Neuronal stem cell (in vitro differentiated cells): ENCODE measurements at places on chromosomes 12 and 14.
A peak's percentile ranks its signal among the peaks of the same experiment; 100 is the strongest.

- DNase-seq = no peak
Measured at GRCh38 chr12:124422570-124423523, 128.0 kb downstream of the RFLNA start.

- DNase-seq = no peak
Measured at GRCh38 chr14:95386536-95387095, 66.9 kb upstream of the CLMN start.

DNA sequence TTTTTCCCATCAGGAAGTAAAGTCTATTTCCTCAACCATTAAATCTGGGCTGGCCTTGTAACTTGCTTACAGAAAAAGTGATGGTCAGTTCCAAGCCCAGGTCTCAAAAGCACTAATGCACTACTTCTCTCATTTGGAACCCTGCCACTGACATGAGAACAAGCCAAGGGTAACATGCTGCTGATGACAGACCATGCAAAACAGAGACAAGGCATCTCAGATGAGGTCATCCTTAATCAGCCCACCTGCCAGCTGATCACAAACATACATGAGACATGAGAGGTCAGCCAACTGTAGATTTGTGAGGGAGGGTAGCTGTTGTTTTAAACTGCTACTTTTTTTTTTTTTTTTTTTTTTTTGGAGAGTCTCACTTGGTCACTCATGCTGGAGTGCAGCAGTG is 16.2 kb downstream of the TWF1 start:
- no peak for DNase-seq

DNA sequence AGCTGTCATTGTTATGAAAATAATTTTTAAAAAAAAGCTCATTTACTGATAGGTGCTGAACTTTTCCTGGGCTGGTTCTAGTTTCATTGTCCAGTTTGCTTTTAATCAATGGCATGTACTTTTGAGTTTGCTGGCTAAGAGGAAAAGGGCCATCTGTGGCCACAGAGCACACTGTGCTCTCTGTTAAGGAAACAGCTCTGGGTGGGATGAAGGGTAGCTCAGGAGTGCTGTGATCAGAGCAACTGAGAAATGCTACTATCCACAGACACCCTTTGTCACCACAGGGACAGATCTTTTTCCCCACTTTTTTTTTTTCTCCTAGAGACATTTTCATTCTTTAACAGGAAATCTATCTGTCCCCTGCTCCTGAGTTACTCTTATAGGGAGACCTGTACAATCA is 387.1 kb upstream of the PRICKLE1 start:
- no peak for DNase-seq

- DNase-seq = no peak
Measured at GRCh38 chr14:102731871-102732800, 45.1 kb upstream of the TRAF3 start.

GRCh38 chr12:3379079-3379478 is 111.9 kb upstream of the PRMT8 start:
- no peak for DNase-seq

- no peak for DNase-seq
Measured at GRCh38 chr12:3557791-3558620, 67.0 kb downstream of the PRMT8 start.

DNA sequence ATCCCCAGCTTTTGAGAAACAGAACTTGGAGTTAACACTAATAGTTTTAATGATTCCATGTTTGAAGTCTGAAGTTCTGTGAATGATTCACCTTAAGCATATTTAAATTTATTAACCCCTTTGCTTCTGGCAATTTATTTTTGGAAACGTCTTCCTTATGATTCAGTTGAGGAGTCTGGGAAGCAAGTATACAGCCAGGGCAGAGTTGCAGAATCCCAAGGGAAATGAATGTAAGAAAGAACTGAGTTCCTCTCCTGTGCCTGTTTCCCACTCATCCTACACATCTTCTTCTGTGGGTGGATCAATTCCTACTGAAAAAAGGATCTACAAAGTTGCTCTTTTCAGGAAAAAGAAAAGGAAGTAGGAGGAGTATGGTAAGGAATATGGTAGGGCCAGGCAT is 108.2 kb upstream of the CCDC91 start:
- no peak for DNase-seq

DNA sequence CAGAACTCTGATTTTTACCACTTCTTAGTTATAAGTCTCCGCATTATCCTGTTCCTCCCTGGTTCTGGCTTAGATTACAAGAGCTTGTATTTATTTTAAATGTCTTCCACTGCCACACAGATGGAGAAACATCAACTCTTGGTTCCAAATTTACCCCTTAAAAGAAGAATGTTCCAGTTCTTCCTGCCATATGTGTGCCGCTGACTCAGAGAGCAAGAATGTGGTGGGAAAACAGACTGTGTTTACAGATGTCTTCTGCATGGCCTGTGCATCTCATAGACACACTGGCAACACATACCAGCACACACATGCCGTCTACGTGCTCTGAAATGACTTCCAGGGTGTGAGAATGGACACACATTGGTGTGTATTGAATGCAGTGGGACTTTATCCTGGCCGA is 383.0 kb downstream of the LRIG3 start:
- DNase-seq = no peak

DNA sequence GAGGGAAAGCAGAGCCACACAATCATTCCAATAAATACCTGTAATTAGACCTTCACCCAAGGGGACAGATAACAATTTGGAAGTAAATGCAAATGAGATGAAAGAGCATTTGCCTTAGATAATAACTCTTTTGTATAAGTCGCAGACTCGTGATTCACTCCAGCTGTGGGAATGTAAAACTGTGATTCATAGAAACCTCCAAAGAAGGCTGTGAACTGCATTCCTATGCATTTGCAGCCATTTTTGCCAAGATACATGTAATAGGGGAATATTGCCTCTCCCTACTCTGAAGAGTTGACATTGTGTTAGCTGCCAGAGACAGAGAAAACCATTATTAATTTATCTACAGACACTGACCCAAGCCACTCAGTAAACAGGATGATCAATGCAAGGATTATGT is 181.9 kb upstream of the ARHGAP5 start:
- no peak for DNase-seq

- no peak for DNase-seq
Measured at GRCh38 chr12:131027264-131027663, 73.6 kb downstream of the ADGRD1 start.

DNA sequence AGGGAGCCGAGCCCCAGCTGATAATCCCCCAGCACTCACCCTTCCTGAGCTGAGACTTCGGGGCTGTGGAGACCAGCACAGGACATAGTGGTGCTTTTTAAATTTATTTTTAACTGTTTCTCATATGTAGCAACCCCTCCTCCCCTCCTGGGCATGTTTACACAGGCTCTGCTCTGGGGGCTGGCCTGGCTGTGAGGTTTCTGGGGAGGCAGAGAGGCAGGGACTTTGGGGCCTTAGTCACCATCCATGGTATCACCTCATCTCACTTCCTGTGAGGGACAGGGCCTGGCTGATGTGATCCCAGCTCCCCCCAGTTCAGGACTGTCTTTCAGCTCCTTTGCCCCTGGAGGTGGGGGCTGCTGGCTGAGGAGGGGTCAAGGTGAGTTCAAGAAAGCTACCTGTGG is 20.4 kb downstream of the VASH1 start:
- DNase-seq = no peak

DNA sequence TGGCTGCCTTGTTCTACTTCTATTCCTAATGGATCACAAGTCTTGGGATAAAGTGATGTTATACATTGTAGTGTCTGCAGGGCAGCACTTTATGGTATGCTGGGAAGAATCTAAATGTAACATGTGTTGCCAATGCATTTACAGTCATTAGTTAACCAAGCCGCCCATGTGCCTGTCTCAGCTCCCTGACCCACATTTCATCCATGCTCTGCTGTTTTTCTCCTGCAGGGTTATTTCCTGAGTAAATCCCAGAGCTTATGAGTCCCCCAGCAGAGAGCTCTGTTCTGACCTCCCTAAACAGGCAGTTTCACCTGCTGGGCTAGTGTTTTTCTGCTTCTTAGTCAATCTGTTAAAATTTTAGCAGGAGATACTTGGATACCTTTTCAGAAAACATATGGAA is 4.4 kb upstream of the TMTC2 start:
- DNase-seq = no peak

DNA sequence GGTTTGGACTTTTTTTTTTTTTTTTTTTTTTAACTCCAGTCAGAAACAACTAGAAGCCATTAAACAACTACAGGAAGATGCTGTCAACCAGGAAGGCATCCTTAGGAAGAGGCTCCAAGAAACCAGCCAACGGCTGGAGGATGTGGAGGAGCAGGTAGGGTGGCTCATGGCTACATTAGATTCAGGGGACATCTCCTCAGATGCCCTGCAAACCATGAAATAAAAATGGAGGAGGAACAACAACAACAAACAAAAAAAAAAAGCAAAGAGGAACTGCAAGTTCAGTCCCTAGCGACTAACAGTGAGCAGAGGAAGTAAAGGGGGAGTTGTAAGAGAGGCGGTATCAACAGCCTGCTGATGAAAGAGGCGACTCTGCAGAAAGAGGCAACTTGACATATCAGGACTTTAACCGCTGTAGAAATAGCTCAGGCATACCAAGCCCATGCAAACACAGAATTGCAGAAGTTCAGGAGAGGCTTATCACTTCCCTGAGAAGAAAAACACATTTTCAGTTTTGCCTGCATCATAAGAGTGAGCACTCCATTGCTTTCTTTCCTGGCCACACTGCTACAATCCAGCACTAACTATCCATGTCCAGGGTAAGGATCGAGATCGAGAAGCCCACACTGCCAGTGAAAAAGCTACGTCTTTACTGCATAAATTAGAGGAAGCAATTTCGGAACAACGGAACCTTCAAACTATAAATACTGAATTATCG is 103.5 kb upstream of the BCAT1 start:
- DNase-seq = no peak

DNA sequence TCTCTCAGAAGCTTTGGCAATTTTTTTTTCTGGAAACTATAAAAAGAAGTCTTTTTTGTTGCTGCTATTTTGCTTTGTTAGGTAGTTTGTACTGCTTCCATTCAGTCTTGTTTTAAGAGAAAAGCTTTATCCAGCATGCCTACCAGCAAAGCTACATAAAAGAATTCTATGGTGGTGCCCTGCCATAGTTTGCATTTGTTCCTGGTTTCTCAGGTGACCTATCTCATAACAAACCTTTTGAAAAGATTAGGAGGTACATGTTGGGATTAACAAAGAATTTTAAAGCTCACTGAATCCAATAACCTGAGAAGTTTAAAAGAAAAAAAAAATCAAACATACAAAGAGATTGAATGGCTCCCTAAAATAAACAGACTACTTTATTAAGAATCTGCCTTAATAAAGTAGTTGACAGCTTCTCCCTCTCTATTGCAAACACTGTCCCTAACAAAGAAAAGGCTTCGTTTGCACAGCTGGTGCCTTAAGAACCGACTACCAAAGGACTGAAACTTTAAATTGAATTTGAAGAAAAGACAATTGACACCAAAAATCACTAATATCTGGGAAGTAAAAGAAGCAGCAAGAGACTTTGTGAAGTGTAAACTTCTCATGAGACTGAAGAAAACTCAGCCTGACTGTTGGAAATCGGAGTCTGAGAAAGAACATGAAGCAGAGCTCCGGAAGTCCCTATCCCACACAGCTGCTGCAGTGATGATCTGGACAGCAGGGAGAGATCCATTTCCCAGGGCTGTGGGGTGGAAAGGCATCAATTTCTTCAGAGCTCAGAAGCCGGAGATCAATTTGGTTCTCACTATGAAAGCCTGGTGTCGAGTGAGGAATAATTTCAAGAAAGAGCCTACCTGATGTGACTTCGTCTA is 102.7 kb upstream of the PLEKHA5 start:
- DNase-seq = no peak

- DNase-seq = no peak
Measured at GRCh38 chr12:131066207-131066885, 112.6 kb downstream of the ADGRD1 start.

DNA sequence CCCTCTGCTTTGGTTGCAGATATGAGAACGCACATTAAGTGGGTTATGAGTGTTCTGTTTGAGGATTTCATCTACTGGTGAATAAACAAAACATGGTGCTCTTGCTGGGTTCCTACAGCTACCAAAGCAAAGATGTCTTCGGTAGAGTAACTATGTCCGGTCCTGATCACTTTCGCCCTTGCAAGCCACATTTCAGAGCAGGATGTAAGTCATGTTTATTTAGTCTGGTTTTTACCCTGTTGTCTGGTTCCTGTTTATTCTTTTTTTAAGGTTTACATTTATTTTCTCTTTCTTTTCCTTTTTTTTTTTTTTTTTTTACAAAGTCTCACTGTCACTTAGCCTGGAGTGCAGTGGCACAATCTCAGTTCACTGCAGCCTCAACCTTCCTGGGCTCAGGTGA is 99.2 kb downstream of the VEZT start:
- DNase-seq = no peak

DNA sequence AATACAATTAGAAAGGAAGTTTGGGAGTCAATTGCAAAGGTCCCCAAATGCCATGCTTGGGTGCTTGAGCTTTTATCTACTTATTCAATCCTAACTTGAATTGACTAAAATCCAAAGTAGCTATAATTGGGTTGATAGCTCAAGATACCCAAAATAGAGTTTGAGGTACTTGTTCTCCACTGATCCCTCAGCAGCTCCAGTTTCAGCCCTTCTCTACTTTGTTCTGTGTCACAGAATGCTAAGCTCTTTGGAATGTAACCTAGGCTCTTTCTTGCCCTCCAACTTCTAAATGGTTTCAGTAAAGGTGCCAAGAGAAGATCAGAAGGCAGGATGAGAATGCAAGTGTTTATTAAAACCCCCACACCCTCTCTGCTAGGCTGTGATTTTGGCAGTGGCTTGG is 251.4 kb upstream of the CLEC14A start:
- no peak for DNase-seq

GRCh38 chr12:113478351-113479011 is 6.8 kb upstream of the LHX5 start:
- no peak for DNase-seq

- DNase-seq = no peak
Measured at GRCh38 chr14:86462193-86462753, 932.3 kb downstream of the FLRT2 start.

DNA sequence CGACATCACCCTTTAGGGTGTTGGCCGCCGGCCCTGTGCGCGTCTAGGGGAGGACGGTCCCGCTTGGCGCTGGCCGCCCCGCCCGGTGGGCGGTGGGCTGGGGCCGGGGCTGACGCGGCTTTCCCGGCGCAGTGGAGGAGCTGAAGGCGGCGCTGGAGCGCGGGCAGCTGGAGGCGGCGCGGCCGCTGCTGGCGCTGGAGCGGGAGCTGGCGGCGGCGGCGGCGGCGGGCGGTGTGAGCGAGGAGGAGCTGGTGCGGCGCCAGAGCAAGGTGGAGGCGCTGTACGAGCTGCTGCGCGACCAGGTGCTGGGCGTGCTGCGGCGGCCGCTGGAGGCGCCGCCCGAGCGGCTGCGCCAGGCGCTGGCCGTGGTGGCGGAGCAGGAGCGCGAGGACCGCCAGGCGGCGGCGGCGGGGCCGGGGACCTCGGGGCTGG is 3.6 kb downstream of the TNFAIP2 start:
- DNase-seq = peak; percentile 72

DNA sequence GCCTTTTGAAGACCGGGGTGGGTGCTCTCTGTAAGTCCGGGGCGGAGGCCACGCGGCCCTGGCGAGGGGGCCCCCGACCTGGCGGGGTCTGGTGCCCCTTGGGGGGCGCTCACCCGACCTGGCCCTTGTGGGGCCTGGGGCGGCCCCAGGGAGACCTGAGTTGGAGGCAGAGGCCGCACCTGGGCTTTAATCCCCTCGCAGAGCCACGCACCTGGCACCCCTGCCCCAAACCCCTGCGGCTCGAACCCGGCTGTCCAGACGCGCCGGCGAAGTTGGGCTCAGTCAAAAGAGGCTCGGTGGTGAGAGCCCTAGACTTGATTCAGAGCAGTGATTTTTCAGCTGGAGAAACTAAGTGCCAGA is 267 bp downstream of the CFAP251 start:
- no peak for DNase-seq

- DNase-seq = peak; percentile 31
Measured at GRCh38 chr12:75553398-75553797, 42.0 kb upstream of the KRR1 start.

- no peak for DNase-seq
Measured at GRCh38 chr12:121858662-121859572, at the start of gene HPD. Gene HPD (minus strand): TSS chr12:121858859. CDS start chr12:121858823, 36 bp downstream.
